ENCODE measurements at places on chromosomes 13 and 19. TPM values are rescaled to one million over a fixed set of nuclear protein-coding genes. Genes with fewer than 3 reads are reported as not detected.

TRPM4 gene
- polyA plus RNA-seq = 17.5 TPM

ZNF528 gene
- polyA plus RNA-seq = 36.5 TPM

PTBP1 gene
- polyA plus RNA-seq = 240 TPM

AMH gene
- 4.6 TPM for polyA plus RNA-seq

ZNF626 gene
- 16.7 TPM for polyA plus RNA-seq

LHB gene
- not detected for polyA plus RNA-seq

ZNF177 gene
- polyA plus RNA-seq = 2.9 TPM

CLEC4G gene
- polyA plus RNA-seq = 0.57 TPM

CYP2A6 gene
- polyA plus RNA-seq = 0.07 TPM

ZNF793 gene
- polyA plus RNA-seq = 15.3 TPM

NCR1 gene
- polyA plus RNA-seq = 1.1 TPM

ZNF665 gene
- polyA plus RNA-seq = 6.3 TPM

SOHLH2 gene
- polyA plus RNA-seq = 0.99 TPM

PCDH9 gene
- 1.8 TPM for polyA plus RNA-seq

FGF21 gene
- not detected for polyA plus RNA-seq

CA11 gene
- 10.1 TPM for polyA plus RNA-seq

KCNN1 gene
- polyA plus RNA-seq = 1.1 TPM

ZNF69 gene
- polyA plus RNA-seq = 28.3 TPM

GRIN2D gene
- polyA plus RNA-seq = 0.48 TPM

TEAD2 gene
- 17.2 TPM for polyA plus RNA-seq

CEACAM3 gene
- 0.36 TPM for polyA plus RNA-seq

METTL21C gene
- polyA plus RNA-seq = 0.06 TPM

ZNF221 gene
- polyA plus RNA-seq = 3.5 TPM

HMG20B gene
- polyA plus RNA-seq = 59.6 TPM

ZNF730 gene
- polyA plus RNA-seq = 1.8 TPM

SIPA1L3 gene
- polyA plus RNA-seq = 70.0 TPM

RXFP2 gene
- not detected for polyA plus RNA-seq

SYMPK gene
- polyA plus RNA-seq = 65.0 TPM

DYRK1B gene
- 27.6 TPM for polyA plus RNA-seq

DCT gene
- polyA plus RNA-seq = 0.13 TPM

UBL3 gene
- 36.4 TPM for polyA plus RNA-seq

TRAPPC5 gene
- polyA plus RNA-seq = 51.2 TPM

MEIS3 gene
- polyA plus RNA-seq = 19.7 TPM

MISP gene
- 200 TPM for polyA plus RNA-seq

ADGRE3 gene
- 0.79 TPM for polyA plus RNA-seq

CPAMD8 gene
- polyA plus RNA-seq = 7.8 TPM

CTXN1 gene
- polyA plus RNA-seq = 7.0 TPM

EBI3 gene
- 4.2 TPM for polyA plus RNA-seq

DLEU7 gene
- polyA plus RNA-seq = 0.69 TPM

CGB1 gene
- not detected for polyA plus RNA-seq

F10 gene
- polyA plus RNA-seq = 125 TPM

EIF3K gene
- polyA plus RNA-seq = 290 TPM

PIAS4 gene
- polyA plus RNA-seq = 26.8 TPM

TPT1 gene
- polyA plus RNA-seq = 9,736 TPM

OR7C1 gene
- 0.03 TPM for polyA plus RNA-seq

TMEM221 gene
- polyA plus RNA-seq = 0.46 TPM

UBL5 gene
- 282 TPM for polyA plus RNA-seq

STARD13 gene
- polyA plus RNA-seq = 15.4 TPM

PSPN gene
- polyA plus RNA-seq = 2.5 TPM

JOSD2 gene
- 20.1 TPM for polyA plus RNA-seq

FPR1 gene
- polyA plus RNA-seq = 0.66 TPM

CEACAM1 gene
- 82.0 TPM for polyA plus RNA-seq

MISP3 gene
- polyA plus RNA-seq = 12.3 TPM

CEACAM21 gene
- polyA plus RNA-seq = 1.5 TPM

ATP4A gene
- not detected for polyA plus RNA-seq

CFAP97D2 gene
- 0.06 TPM for polyA plus RNA-seq
